ENCODE measurements at places on chromosomes 11 and 22.
A peak's percentile ranks its signal among the peaks of the same experiment; 100 is the strongest.

GRCh38 chr11:44773351-44773965, 46.7 kb downstream of the TSPAN18 start:
- peak; percentile 37 for DNase-seq

GRCh38 chr11:47259232-47259977, 1.6 kb downstream of the NR1H3 start:
- no peak for DNase-seq

- DNase-seq: no peak
These were observed 10.3 kb downstream of the CD81 start for GRCh38 chr11:2387266-2387987.

- no peak for DNase-seq
These were observed 12.5 kb upstream of the TP53I11 start for GRCh38 chr11:44963136-44963535.

DNA sequence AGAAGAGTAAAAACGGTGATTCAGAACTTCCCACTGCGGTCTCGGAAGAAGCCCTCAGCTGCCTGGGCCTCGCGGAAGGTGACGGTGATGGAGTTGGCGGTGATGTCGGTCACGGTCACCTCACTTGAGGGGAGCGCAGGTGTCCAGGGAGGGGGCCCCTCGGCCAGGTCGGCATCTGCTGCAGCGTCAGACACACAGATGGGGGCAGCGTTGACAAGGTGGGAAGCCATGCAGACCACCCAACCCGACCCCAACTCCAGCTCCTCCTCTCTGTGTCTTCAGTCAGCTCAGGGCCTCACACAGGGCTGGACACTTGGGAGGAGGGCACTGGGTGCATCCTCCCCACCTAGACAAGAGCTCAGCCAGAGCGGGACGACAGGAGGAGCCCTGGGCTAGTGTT, 18.6 kb downstream of the CBX7 start:
- DNase-seq: no peak

DNA sequence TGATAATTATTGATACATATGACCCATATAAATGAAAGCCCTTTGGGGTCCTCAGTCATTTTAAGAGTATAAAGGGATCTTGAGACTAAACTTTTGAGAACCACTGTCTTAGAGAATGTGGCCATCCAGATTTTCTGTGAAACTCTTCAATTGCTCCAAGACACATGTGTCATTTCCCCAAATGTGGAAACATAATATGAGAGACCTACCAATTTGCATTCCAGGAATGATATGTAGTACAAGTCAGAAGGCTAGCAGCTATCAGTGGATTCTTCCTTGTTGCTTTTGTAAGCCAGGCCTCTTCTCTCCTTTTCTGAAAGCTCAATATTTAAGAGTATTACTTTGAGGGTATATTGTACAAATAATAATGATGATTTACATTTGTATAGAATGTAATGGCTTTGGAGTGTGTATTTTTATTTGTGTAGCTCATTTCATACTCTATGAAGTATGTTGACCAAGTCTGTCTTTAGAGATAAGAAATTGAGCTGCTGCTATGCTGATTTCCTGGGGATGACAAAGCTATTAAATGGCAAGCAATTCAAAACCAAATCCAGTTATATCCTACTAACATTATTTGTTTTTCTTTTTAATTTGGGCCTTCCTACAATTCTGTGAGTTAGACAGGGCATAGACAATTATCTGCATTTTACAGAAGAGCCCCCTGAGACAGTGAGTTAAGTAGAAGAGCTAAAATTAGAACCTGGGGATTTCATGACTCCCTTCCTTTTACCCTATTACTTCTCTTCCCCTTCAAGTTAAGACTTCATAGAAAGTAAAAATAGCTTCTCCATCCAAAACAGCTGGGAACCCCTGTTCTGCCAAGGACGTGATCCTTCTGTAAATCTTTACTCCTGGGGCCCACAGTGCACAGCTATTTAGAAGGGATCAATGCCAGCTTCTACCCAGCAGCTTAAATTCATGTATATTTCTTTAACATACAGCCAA, 131.9 kb downstream of the WNT11 start:
- DNase-seq: no peak

- no peak for DNase-seq
These were observed 9.4 kb upstream of the OMP start for GRCh38 chr11:77093056-77093891.

GRCh38 chr11:60078745-60079144, 9.7 kb upstream of the MS4A2 start:
- no peak for DNase-seq

- peak; percentile 28 for DNase-seq
These were observed 1707.6 kb upstream of the RAG2 start for GRCh38 chr11:38305682-38306081.

DNA sequence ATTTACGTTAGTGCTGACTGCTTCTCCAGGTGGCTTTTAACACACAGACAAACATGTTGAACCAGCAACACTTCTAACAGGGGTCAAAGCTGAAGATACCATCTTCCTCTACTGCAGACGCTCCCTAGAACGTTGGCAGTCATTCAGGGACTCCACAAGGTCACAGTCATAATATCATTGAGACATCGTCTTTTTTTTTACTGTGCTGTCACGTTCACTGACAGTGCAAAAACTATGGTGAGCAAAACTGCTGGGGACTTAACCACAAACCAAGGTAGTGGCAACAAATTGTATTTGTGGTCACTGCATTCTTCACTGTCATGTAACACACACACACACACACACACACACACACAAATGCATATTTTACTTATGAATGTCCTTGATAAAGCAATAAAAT, 244.9 kb downstream of the CASP12 start:
- DNase-seq: no peak

DNA sequence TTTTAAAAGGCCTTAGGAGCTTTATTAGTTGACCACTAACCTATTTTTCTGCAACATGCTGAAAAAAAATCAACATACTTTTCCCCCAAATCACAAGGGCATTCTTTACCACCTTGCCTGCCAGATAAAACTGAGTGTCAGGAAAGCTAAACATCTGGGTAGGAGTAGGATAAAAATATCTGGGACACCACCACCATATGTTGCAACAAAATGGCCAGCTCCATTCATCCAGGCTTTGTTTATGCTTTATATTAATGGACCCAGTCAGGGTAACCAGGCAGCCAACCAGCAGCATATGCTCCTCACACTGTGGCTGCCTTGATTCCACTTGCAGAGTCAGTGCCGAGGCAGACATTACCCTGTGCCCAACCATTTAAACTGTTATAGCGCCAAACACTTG, 1024.5 kb downstream of the LRRC4C start:
- peak; percentile 52 for DNase-seq

GRCh38 chr11:68371171-68372041, 59.0 kb downstream of the LRP5 start:
- no peak for DNase-seq

GRCh38 chr22:21632237-21632895, at the start of gene CCDC116:
TSS of gene CCDC116 (plus strand) at chr22:21632760. CDS start at chr22:21633182, 422 bp downstream.
- DNase-seq: no peak

- no peak for DNase-seq
These were observed 27.7 kb upstream of the ARFGAP3 start for GRCh38 chr22:42884616-42885375.

DNA sequence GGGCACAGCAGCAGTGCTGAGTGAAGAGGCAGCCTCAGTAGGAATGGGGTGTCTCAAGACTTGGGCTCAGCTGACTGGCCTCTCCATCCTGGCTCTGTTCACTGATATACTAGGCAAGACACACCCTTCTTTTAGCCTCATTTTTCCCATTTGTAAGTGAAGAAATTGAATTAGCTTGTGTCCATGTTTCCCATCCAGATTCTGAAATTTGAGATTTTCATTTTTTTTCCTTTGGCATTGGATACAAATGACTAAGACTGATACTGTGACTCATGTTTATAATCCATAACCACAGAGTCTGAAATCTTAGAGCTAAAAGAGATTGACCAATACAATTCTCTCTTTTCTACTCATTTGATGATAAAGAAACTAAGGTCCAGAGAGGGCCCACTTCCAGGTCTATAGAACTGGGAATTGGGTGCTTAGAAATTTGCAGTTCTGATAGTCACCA, 110.9 kb downstream of the KCNC1 start:
- no peak for DNase-seq

GRCh38 chr11:66987924-66988637, 13.0 kb downstream of the C11orf86 start:
- DNase-seq: no peak

DNA sequence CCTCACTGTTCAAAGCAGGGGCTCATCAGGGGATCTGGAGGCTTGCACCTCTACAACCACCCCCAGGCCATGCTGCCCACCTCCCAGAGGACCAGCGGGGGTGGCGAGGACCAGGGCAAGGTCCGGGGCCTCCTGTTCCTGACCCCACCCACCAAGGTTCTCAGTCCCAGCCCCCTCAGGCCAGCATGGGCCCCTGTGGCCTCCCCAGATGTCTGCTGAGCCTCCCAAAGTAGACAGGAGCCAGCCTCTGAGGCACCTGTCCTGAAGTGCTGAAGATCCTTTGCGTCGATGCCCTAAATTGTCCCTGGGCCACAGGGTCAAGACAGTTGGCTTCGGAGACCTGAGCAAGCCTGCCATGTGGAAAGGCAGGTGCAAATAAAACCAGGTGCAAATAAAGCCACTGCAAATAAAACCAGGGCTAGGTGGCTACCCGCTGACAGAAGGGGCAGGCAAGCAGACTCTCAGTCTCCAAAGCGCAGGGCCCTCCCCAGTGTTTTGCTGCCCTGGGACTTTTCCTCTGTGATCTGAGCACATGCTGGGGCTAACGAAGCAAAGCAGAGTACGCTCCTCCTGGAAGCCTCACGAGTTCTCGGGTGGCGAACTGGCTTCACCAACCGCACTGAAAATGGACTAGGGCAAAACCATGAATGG, 22.4 kb upstream of the ARFGAP3 start:
- no peak for DNase-seq

DNA sequence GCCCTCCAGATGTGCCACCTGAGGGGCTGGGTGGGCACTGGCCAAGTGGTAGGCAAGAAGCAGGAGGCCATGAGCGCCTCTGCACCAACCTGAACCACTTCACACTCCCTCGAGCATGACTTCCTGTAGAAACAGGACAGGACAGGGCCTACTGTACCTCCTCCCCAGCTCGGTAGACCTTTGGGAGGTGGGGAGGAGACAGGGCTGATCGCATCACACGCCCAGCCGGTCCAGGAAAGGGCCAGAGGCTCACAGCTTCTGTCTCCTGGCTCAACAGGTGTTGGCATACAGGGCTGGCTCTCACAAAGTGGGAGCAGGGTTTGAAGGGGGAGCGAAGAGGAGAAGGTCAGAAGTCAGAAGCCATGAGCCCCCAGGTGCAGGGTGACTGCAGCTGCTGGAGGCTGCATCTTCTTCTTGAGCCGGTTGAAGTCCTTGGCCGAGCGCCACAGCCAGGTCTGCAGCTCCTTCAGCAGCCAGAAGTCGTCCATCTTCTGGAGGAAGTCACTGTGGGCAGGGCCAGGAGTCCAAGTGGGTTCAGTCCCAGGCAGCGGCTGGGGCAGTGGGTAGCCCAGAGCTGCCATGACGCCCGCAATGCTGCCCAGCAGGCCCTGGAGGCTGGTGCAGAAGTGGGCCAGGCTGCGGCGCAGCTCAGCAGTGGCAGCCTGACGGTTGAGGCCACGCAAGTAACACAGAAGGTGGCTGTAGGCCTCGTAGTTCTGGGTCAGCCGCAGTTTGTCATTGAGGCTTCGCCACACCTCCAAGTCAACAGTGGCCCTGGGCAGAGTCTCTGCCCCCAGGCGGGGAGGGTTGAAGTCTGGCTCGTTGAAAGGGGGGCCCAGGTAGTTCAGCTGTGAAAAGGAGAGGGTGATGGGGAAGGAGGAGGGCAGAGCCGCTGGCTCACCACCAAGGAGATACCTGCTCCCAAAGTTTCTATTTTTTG, 8.3 kb downstream of the CLCF1 start:
- no peak for DNase-seq

DNA sequence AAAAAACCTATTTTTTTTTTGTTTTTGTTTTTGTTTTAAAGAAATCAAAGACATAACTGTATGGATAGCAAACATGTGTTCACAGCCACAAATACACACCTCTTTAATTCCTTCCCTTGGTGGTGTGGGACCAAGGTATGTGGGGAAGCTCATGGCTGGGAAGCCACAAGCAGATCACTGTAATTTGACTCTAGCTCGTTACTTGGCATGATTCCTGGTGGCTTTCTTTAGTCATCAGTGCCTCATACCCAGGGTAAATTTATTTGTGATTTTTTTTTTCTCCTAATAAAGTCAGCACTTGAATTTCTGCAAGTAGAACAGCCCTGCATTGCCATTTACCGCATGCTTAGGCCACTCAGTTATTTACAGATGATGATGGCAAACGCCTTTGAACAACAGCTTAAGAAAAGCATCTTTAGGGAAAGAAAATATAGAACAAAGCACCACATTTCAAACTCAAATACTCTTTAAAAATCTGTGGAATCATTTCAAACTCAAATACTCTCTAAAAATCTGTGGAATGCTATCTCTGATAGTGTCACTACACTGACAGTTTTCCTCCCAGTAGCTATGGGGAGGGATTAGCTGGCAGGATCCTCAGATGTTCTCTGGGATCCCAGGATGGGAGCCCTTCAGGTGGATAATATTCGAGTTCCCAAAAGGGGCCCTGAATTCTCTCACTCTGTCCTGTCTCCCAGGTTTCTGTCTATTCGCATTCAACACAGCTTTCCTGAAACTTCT, 687.2 kb downstream of the OPCML start:
- DNase-seq: no peak

- no peak for DNase-seq
These were observed 89.5 kb downstream of the CDKN1C start for GRCh38 chr11:2796091-2796490.

GRCh38 chr11:27618281-27618915, 81.9 kb downstream of the BDNF start:
- no peak for DNase-seq

DNA sequence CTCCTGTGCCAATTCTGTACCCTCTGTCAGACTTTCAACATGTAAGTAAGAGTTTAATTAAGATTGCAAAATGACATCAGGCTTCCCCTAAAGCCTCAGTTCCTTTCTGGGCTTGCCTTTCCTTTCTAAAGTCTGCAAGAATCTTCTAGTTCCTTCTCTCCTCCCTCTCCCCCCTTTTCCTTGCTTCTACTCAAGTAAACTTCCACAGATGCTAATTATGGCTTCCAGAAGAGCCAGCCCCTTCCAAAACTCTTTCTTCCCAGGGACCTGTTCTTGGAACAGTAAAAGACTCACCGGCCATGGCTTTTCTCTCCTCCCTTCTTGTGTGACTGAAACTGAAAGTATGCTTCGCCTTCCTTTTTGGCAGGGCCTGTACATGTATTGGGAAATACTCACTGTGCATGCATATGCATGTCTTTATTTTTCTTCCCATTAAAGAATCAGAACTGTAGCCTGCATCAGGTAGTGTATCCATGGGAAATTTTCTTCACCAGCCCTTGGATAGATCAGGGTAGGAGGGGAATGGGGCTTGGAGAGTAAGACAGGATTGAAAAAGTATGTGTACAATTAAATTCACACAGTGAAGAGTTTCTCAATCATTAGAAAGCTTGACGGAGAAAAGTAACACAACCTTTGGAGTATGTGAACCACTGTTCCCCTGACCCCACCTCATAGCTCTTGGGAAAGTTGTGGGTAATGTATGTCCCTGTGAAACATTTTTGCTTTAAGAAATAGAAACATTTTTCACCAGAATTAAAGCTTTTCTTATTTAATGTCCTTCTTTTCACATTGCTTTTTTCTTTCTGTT, at the start of gene CASP1:
Gene CASP1 (minus strand): TSS at position 332 of the 808 bp plus-strand sequence. CDS start 31 bp downstream, at position 301.
- no peak for DNase-seq

- no peak for DNase-seq
These were observed 27.0 kb downstream of the MYO7A start for GRCh38 chr11:77155082-77155475.

GRCh38 chr11:96324912-96325311, 18.1 kb downstream of the MAML2 start:
- no peak for DNase-seq

Data from NCI-H446 (cell line).